Stimulated activated CD4-positive, alpha-beta T cell treated with anti-CD3 and anti-CD28 coated beads, Interleukin-12 subunit alpha, Interleukin-12 subunit beta, amount 100 ng/mL, for 48 hours (primary cell): ENCODE measurements at places on chromosomes 5 and 9.
A peak's percentile ranks its signal among the peaks of the same experiment; 100 is the strongest.

DNA sequence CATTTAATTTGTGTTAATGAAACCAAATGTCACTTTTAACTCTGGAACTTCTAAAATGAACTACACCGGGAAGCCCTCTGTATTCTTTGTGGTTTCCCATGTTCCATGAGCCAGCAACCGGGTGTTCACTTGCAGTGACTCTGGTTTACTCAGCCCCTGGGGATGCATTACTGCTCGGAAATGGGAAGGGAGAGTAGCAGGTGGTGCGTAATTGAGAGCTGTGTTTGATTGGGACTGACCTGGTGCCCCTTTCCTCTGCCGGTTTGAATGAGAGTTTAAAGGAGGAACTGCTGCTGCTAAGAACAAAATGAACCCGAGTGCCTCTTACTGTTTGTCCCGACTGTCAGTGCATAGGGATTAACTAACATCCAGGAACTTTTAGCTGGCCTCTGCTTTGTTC is 100.1 kb upstream of the DHFR start:
- peak; percentile 56 for DNase-seq

- no peak for DNase-seq
Observed at GRCh38 chr5:81125959-81126358, 107.2 kb upstream of the CKMT2 start.

- no peak for DNase-seq
Observed at GRCh38 chr9:134004131-134004873, 12.2 kb upstream of the VAV2 start.

DNA sequence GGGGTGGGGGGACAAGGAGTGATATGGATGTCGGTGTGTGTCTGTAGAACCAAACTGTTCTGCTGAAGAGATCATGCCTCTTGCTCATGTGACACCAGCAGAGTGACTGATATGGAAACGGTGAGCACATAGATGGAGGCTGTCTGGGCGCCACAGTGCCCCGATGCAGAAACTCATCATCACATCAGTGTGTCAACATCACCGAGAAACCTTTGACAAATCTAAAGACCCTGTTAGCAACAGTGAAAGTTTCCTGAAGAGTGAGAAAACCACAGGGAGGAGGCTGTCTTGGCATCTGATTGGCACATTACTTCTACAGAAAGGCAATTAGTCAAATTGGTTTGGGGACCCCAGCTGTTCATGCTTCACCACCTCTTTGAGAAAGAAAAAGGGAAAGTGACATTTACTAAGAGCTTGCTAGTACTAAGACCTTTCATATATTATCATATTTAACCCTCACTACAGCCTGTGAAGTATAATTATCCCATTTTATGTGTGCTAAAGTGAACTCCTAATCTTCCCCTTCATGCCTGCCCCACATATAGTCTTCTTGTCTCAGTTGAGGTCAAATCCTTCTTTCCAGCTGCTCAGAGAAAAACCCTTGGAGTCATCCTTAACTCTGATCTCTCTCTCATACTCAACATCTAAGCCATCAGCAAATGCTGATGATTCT is 25.6 kb downstream of the CSF2 start:
- peak; percentile 81 for DNase-seq

DNA sequence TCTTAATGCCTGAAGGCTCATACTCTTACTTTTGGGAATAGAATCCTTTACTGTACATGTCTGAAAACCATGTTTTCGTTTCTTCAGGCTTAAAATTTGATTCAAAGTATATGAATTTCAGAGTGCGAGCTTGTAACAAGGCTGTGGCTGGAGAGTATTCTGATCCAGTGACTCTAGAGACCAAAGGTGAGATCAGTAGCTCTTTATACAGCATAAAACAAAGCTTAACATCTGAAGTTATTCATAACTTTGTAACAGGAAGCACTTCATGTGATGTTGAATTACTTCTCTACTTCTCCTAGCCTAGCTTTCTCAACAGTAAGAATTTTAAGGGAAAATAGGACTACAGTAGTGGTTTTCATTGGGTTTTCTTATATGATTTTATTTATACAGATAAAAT is 49.4 kb upstream of the FKTN start:
- no peak for DNase-seq
